ENCODE measurements at places on chromosomes 16 and 17. TPM values are rescaled to one million over a fixed set of nuclear protein-coding genes. Genes with fewer than 3 reads are reported as not detected.

GRCh38 chr17:40518401-40519088, 17.1 kb upstream of the TNS4 start:
- peaks cover 12% of the 10 kb centered on the region for H3K27me3 ChIP-seq
- H3K4me1 ChIP-seq = peaks cover 75% of the 10 kb centered on the region
- peaks cover 9% of the 10 kb centered on the region for H3K36me3 ChIP-seq

SDK2 gene
- total RNA-seq = 0.26 TPM

GAST gene
- total RNA-seq = not detected

IL34 gene
- total RNA-seq = 0.36 TPM
